Activated T-cell treated with anti-CD3 and anti-CD28 coated beads for 1 hour (primary cell): ENCODE measurements at places on chromosomes 1 and 21.

DNA sequence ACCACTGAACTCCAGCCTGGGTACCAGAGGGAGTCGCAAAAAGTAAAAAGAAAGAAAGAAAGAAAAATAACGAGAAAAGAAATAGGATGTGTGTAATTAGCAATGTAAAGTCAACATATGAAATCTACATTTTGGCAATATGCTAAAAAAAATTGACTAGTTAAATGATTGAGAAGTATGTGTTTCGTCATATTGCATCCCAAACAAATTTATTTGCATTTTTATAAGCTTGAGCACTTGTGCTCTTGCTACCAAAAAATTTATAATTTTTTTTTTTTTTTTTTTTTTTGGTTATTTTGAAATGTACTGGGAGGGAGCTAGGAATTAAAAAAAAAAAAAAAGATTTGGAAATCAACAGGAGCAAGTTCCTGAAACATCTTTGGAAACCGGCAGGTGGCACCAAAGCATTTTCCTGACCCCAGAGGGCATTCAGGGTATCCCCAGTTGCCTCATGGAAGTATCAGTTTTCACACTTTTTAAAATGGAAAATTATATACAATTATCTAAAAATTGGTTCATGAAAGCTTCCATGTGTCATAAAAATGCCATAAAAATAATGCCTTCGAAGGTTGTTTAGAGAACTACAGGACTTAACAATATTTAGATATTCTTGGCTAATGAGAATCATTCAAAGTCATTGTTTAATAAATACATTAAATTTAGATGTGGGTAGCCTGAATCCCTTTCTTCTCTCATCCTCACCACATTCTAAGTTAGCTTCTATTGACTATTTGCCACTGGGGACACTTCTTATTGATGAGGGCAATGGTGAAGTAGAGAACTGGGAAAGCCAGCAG lies 4.8 kb upstream of the HEATR1 start:
- DNase-seq = no peak

DNA sequence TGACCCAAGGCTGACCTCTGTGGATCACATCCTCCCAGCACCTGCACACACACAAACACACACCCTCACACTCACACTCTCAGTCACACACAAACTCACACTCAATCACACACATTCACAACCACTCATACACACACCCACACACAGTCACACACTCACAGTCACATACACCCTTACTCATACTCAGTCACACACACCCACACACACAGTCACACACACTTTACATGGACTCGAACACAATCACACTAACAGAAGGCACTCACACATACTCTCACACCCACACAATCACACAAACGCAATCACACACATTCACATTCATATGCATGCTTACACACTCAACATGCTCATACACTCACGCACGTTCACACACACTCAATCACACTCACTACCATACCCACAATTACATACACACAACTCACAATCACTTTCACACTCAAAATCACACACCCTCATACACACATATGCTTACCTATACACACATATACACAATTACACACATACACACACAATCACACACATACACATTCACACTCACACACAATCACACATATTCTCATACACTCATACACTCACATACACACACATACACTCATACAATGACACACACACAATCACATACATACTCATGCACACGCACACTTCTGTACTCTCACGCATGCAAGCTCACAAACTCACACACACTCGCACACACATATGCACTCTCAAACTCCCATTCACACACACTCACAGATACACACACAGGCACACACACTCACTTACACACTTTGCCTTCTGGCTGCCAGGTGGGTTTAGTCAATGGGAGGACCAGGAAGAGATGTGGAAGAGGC lies 6.1 kb downstream of the MEGF6 start:
- no peak for DNase-seq

GRCh38 chr1:39861003-39861402 lies 22.3 kb downstream of the TRIT1 start:
- no peak for DNase-seq

- no peak for DNase-seq
Measured at GRCh38 chr1:181014477-181015250, 8.0 kb downstream of the STX6 start.

- no peak for DNase-seq
Measured at GRCh38 chr1:106986603-106987002, 69.9 kb upstream of the PRMT6 start.

DNA sequence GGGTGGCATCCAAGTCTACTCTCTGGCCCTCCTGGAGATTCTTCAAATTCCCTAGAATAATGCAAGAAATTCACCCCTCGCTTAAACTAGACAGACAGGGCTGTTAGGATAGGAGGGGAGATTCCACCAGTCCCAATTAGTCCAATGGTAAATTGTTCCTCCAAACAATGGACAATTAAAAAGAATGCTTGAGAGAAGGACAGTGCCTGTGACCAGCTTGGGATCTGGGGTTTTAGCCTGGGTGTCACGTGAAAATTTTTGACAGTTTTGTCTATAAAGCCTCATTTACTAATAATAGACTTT lies 177.7 kb upstream of the RAB4A start:
- no peak for DNase-seq

- no peak for DNase-seq
Measured at GRCh38 chr1:108036796-108037562, 72.0 kb upstream of the VAV3 start.

GRCh38 chr1:77412820-77413530 lies 131.2 kb downstream of the AK5 start:
- DNase-seq = no peak

GRCh38 chr1:18548643-18549042 lies 67.9 kb downstream of the KLHDC7A start:
- DNase-seq = no peak

- no peak for DNase-seq
Measured at GRCh38 chr1:21106709-21107108, 70.0 kb downstream of the EIF4G3 start.

DNA sequence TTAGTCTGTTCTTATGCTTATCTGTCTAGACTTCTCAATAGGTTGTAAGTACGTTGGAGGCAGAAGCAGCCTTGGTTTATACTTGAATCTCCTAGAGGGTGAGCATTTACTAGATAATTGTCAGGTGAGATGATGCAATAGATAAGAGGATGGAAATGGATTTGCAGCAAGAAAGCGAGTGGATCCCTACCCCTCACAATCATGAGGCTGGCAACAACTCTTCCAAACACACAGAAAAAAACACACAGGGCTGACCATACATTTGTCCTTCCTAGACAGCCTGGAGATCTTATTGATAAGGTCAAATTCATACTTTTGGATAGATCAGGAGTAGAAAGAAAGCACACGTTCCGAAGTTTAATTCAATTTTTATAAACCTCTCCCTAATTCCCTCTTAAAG lies 481.4 kb upstream of the CAMK1G start:
- no peak for DNase-seq

DNA sequence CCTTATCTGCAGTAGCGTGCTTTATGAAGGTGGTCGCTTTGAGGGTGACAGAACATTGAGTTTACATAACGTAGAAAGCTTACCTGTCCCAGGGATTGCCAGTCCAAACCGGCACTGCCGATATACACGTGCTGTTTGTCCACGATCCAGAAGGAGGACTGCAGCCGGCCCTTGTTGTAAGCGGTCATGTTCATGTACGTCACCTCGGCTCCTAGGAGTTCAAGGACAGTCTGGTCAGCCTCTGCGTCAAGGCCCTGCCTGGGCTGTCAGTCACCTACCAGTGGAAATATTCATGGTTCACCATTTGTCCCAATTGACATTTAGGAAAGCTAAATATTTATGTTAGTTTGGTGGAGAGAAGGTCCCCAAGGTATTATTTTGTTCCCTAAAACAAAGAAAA lies 221.0 kb upstream of the MAP1LC3C start:
- DNase-seq = no peak
